ENCODE measurements at places on chromosomes 16 and 17.
A peak's percentile ranks its signal among the peaks of the same experiment; 100 is the strongest.

DNA sequence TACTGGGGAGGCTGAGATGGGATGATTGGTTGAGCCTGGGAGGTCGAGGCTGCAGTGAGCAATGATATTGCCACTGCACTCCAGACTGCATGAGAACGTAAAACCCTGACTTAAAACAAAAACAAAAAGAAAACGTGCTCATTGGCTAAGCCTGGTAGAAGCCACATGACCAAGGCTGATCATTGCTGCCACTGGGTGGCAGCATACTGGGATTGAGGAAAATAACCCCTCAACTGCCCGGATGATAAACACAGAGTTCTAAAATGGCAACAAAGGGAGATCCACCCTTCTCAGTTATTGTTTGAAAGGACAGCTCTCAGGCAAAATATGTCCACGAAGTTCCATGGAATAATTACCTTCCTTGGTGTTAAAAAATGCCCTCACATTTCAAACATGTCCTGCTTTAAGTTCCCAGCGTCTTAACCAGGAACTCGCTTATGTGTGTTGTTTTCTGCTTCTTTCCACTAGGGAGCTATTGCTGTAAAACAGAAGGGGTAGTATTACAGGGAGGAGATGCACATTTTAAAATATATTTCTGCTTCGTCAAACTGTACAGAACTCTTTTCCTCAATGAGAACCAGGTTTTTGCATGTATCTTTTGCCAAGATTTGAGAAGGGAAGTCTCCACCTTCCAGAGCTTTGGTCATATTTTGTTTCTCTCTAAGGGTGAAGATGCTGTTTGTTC, 675.3 kb downstream of the MAF start:
- DNase-seq, result peak; percentile 35

GRCh38 chr17:32852811-32853210, 24.1 kb downstream of the MYO1D start:
- no peak for DNase-seq

- peak; percentile 27 for DNase-seq
These were observed 1.1 kb downstream of the CD300H start for GRCh38 chr17:74566132-74566753.

- no peak for DNase-seq
These were observed 17.5 kb downstream of the LIMD2 start for GRCh38 chr17:63682441-63682840.

DNA sequence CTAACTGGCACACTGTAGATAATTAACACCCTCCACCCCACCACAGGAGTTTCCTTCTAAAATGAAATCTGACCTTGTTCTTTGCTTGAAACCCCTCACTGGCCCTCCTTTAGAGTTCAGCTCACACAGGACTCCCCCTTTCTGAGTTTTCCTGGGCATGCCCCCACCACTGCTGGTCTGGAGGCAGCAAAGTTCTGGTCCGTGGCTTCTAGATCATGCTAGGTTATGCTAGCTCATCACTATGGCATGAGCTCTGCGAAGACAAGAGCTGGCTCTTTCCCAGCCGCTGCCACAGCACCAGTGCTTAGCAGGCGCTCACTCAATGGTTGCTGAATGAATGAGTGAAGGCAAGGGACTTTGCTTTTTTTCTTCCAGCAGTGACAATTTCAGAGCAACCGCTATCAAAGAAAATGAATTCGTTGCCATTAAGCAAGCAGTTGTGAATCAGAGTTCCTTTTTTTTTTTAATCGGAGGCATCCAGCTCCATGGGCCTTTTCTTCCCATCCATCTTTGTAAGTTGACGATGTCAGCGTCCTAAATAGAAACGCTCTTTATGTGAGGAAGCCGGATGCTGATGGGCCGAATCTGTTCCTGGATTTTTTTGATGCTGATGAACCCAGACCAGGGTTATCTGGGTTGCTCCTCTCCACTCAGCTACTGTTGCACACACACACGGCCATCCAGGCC, 80.8 kb upstream of the NOL11 start:
- DNase-seq, result no peak

DNA sequence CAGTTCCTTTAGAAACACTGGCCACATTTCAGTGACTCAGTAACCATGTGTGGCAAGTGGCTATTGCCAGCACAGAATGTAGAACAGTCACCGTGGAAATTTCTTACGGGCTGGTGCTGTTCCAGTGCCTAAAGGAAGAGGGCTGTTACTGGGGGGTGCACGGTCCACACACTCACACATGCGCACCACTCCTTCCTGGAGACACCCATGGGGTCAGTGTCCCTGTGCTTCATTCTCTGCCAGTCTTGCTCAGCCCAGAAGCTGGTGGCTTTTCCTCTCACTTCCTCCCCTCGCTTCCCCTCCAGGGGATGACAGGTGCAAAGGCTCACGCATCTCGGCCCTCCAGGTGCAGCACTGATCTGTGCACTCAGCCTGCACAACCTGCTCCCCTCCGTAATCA, 115.6 kb downstream of the CCDC182 start:
- DNase-seq, result no peak

DNA sequence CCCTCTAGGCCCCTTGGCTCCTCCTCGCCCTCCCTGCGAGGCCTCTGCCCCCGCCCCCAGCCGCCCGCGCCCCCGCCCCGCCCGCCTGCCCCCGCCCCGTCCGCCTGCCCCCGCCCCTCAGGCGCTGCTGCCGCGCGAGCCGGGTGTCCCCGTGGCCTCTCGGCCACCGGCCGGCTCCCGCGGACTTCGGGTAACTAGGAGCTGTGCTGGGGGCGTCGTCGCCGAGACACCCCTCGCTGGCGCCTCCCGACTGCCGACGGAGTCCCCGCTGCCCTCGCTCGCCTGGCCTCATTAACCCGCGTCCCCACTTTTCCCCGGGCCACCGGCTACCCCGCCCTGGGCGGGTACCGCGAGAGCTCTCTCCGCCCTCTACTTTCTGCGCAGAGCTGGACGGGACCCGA, at the start of gene TLCD1:
Gene TLCD1 (minus strand): TSS at position 8 of the 401 bp plus-strand sequence. CDS start 136 bp downstream, outside the sequence.
- peak; percentile 83 for DNase-seq

DNA sequence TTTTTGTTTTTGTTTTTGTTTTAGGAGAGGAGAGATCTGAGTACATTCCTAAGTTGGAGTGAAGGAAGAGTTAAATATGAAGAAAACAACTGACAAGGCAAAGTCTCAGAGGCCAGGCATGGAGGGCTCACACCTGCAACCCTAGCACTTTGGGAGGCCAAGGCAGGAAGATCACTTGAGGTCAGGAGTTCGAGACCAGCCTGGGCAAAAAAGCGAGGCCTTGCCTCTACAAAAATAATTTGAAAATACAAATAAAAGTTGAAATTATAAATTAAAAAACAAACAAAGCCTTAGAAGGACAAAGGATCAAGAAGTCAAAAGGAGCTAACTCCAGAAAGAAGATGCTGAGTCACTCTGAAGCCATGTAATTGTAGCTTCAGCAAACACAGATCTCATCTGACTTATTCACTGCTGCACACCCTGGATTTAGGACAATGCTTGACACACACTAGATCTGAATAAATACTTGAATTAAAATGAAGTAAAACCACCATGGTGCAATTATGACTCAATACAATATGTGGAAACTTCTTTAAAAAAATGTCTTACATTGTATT, 9.1 kb downstream of the CEP20 start:
- no peak for DNase-seq

DNA sequence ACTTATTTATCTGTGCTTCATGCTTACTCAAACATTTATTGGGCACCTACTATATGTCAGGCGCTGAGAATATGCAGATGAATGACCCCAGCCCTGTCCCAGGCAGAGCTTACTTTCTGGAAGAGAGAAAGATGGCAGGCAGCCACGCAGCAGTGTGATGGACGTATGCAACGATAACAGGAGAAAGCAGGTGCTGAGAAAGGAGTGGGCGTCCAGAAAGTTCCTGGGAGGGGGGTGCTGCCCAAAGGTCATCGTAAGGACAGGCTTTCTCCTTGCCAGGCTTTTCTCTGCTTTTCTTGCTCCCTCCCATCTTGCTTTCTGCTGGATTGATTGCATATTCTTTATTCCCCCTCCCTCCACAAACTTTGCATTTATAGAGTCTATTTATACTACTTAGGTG, 124.5 kb downstream of the GAS7 start:
- no peak for DNase-seq

GRCh38 chr16:14445937-14446715, 183.9 kb downstream of the PARN start:
- no peak for DNase-seq

DNA sequence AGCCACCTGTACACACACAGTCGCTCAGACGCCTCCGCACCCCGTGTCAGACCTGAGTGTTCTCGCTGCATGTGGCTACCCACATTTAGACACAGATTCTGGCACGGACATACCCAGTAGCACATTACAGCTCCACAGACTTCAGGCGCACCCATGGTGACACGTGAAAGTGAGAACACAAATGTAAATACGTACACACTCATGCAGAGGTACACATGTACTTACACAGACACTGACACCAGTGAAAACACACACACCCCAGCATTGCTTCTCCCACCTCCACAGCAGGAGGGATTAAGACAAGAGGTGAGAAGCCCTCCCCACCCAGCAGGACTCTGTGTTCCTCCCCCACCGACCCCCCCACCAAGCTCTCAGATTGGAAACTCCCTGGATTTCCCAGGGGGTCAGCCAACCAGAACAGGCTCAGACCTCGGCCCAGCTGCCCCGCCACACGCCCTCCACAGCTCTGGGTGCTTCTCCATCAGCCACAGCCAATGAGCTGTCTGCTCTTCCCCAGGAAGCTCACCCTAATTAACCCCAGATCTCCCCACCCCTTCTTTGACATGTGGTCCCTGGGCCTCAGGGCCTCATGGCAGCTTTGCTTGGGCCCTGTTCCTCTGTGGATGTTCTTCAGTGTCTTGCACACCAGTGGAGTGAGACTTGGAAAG, 5.3 kb upstream of the FOXN1 start:
- DNase-seq, result no peak

DNA sequence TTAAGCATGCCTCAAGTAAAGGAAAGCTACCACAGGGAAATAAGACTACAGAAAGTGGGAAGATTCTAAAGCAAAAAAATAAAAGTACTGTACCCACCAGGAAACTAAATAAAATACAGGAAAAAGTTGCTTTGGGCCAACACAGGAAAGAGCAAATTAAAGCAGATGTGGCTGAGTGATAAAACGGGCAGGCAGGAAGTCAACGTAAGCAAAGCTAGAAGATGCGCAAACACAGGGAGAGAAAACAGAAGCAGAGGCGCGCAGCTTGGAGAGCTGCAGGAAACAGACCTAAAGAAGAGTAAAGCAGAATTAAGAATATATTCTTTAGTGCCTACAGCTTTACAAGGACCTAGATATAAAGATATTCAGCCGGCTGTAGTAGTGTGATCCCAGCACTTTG, 21.7 kb downstream of the USP36 start:
- DNase-seq, result no peak

DNA sequence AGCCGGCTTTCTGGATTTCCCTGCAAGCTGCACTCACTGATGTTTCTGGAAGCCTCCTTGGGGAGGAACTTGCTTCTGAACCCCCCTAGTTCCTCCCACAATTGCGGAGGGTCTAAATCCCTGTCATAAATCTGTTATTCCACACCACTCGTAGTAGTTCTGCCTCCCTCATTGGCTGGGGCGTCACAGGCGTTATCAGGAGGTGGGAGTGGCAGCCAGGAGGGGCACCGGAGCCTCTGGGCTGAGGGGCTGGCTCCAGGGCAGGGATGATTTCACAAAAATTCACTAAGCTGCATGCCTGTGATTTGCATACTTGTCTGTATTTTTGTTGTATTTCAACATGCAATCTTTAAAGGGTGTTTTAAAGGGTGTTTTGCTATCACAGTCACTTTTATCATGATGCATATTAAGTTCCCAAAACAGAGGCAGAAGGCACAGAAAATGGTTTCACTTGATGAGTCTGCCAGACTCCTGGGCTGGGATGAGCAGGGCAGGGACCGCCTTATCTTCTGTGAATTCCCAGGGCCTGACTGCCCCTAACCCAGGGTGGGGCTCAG, 176.2 kb upstream of the FOXF1 start:
- no peak for DNase-seq

DNA sequence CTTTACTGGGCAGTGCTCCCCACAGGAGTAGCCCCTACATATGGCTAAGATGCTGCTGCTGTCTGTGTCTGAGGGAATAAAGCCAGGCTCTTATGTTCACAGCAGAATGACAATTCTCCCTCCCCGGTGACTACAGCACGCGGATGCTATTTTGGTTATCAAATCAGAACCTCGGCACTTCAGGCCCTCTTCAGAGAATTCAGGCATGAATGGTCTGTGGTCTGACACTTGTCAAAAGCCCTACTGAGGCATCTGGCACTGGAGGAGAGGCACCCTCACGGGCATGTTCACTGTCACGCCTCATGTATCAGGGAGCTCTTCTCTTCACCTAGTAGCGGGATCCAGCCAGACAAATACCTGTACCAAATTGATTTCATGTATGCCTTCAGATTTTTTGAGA, 30.4 kb downstream of the KIAA0513 start:
- DNase-seq, result no peak

GRCh38 chr17:77644181-77645071, 314.1 kb upstream of the TNRC6C start:
- DNase-seq, result no peak

DNA sequence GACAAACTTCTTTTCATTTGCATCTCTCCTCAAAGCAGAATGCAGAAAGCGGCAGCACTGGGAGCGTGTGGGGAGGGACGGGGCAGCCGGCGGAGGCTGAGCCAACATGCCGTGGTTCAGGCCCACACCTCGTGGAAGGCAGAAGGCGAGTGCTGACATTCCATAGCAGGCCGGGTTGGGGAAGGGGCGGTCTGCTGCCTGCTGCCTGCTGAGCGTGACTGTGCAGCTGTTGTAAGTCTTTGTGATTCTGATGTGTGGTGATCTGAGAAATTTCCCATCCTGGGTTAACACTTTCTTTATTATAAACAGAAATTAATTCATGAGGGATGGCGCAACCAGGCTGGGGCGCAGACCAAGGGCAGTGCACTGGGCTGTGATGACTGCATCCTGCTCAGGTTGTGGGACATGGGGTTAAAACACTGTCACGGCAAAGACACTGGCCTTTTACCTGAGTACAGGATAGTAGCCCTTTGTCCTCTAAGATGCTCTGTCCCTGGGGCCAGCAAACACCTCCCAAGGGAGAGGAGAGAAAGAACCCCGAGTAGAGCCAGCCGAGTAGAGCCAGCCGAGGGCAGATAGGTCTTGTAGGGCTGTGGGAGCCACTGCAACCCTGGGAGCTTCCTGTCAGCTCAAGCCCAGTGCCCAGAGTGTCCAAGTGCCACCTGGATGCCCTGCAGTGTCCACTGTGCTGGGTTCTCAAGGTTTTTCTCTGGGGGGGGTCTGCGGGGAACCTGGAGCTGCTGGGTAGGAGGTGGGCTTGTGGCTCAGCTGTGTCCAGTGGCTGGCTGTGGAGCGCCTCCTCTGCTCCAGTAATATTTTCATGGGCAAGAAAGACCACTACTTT, 8.8 kb upstream of the DNASE1 start:
- DNase-seq, result no peak

- DNase-seq, result no peak
These were observed 351.0 kb upstream of the PSMD7 start for GRCh38 chr16:73945631-73946030.

GRCh38 chr17:81011951-81012350, 20.3 kb downstream of the CHMP6 start:
- no peak for DNase-seq
